ENCODE measurements at places on chromosomes 2 and 18. TPM values are rescaled to one million over a fixed set of nuclear protein-coding genes. Genes with fewer than 3 reads are reported as not detected.

The BMP10 gene
- not detected for total RNA-seq

The GKN2 gene
- total RNA-seq: 0.65 TPM

The HOXD12 gene
- not detected for total RNA-seq

The SLC35F5 gene
- 72.8 TPM for total RNA-seq

The ABCG8 gene
- not detected for total RNA-seq

The RGPD5 gene
- 47.7 TPM for total RNA-seq

All from vein endothelial cell (primary cell).